H54 (cell line): ENCODE measurements at places on chromosomes 4 and X.

GRCh38 chrX:21658746-21659145, 616 bp upstream of the KLHL34 start:
- DNase-seq, result no peak

DNA sequence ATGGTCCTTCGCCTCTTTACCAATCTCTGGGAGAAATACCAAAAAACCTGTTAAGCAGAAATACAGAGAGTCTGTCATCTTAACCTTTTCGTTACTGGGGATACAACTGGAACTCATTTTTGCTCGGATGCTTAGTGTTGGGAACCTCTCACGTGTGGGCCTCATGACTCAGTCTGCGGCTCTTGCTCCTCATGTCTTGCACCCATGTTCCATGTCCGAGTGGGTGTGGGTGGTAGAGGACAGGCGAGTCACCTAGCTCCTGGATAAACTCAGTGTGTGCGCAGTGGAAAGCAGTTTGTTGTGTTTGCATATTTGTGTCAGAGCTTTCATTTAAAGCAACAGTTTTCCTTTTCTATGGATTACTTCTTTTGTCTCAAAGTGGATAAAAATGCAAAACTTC, 70.6 kb downstream of the TNIP2 start:
- DNase-seq, result no peak

- no peak for DNase-seq
Measured at GRCh38 chr4:30783751-30784150, 63.6 kb downstream of the PCDH7 start.

GRCh38 chr4:212438-213188, 88.3 kb downstream of the ZNF718 start:
- no peak for DNase-seq

GRCh38 chr4:24372881-24373280, 211.5 kb downstream of the DHX15 start:
- no peak for DNase-seq

DNA sequence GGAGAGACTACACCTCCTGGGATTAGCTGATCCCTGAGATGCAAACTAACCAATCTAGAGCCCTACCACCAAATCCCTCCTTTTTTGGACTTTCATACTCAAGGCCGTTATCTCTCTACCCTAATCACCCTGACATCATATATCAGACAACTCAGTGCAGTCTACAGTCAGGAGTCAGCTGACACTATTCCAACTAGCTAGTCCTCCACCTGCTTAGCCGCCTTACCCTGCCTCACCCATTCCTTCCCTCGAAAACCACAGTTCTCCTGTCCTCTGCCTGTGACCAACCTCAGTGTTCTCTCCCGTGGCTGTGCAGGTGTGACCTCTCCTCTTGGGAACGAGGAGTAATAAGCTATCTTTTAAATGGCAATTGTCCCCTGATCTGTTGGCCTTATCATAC, 1.8 kb upstream of the PPEF2 start:
- DNase-seq, result no peak

DNA sequence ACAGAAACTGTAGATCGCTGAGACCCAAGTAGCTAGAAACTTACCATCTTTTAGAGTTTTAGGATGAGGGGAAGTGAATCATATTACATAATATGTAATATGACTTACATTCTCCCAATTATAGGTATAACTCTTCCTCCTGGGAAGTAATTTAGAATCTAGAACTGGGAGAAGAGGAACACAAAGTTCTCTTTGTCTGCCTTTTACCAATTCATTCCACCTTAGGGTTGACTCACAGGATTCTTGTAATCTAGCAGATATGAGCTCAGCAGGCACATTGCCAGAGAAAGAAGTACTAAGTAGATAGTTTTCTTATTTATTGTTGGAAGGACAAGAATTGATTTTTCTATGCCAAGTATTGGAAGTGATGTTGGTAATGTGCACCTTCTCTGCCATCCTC, 58.0 kb upstream of the CCSER1 start:
- DNase-seq, result no peak

- DNase-seq, result no peak
Measured at GRCh38 chrX:71510161-71510560, 22.7 kb upstream of the OGT start.

DNA sequence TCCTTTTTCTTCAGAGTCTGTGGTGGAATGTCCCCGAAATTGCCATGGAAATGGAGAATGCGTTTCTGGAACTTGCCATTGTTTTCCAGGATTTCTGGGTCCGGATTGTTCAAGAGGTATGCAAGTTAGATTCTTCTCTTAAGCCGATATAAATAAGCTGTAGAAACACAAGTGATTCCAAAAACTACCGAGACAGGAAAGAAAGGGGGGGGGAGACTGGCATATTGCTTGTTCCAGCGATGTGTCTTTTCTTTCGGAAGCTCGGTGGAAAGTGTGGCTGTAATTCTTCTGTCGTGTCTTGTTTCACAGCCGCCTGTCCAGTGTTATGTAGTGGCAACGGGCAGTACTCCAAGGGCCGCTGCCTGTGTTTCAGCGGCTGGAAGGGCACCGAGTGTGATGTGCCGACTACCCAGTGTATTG, 236.9 kb downstream of the DCTD start:
- no peak for DNase-seq

GRCh38 chr4:54082168-54082567, 17.8 kb upstream of the CHIC2 start:
- DNase-seq, result no peak
